SJSA1 (cell line): ENCODE measurements at places on chromosomes 11 and 22. TPM values are rescaled to one million over a fixed set of nuclear protein-coding genes. Genes with fewer than 3 reads are reported as not detected.

Gene PRAME
- 0.05 TPM in 1 of 2 replicates, not detected in the other for total RNA-seq

DNA sequence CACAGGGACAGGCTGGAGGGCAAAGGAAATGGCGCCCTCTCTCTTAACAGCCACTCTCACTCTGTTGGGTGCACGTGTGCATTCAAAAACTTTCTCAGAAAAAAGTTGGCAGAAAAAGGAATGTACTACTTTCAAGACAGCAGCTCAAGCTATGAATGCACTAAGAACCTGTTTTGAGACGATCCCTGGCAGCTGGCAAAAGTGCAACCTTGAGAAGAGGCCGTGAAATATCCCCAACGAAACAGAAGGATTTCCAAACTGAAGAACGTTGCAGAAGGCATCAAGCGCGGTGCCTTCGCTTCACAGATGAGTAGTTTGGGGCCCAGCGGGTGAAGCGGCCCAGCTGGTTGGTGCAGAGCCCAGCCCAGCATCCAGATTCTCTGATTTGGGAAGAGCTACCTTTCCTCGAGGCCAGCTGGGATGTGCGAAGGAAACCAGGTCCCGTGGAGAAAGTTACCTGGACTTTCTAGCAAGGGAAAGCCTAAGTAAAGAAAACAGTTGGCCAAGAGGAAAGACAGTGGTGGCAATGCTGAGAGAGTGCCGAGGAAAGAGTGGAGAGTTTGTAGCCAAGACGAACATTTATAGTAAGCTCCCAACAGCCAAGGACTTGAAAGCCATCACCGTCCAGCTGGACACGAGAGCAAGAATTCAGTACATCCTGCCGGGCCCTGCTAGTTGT is 16.3 kb downstream of the IFT27 start:
- DNase-seq: no peak

DNA sequence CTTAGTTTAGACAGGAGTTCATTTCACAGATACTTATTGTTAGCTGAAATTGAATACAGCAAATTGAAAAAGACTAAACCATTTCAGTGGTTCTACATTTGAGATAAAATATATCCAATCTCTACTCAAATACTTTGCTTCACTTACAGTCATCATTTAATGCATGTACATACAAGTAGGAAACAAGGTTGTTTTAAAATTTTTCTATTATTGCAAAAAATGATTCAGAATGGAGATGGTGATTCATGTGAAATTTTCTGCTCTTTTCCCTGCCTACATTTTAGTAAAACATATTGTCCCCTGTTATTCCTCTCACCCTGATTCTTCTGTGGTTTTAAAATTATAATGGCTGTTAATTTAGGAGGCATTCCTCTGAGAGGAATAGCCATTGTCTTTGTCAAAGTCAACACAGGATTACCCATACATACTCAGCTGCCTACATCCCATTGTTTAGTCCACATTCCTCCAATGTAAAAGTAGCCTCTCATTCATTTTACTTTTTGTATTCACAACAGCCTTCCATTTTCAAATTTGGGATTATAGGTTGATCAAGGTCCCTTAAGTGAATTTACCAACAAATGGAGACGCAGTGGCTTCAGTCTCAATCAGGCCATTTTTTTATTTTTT is 60.1 kb downstream of the TRPC6 start:
- no peak for DNase-seq

GRCh38 chr11:111631666-111632039 is 29.4 kb downstream of the SIK2 start:
- peak; percentile 66 for DNase-seq

Gene KCTD21
- 2.1 and 5.7 TPM in 2 replicates for total RNA-seq

Gene SLC43A3
- 49.5 and 62.2 TPM in 2 replicates for total RNA-seq

- no peak for DNase-seq
Observed at GRCh38 chr11:44531636-44532035, 33.8 kb upstream of the CD82 start.

GRCh38 chr11:774873-775592 is 2.3 kb downstream of the GATD1 start:
- no peak for DNase-seq

Gene TTC38
- 47.1 and 58.1 TPM in 2 replicates for total RNA-seq

DNA sequence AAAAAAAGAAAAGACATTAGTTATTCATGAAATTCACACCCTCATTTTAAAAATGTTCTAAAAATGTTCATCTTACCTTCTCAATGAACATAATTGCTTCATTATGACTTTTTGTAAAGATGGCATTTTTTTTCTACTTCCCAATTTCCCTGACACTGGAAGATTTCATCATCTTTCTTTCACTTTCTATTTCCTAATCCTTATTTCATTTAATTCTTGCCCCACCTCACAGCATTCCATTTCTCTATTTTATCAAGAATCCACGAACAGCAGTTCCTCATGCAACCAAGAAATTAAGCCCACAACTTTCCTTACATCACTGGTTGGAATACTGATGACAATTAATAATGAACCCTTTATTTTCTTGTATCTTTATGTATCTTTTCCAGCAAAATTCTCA is 1.9 kb downstream of the PATL1 start:
- DNase-seq: no peak

Gene ZFTA
- 28.7 and 29.5 TPM in 2 replicates for total RNA-seq

- DNase-seq: no peak
Observed at GRCh38 chr11:26858098-26858497, 135.8 kb upstream of the FIBIN start.

GRCh38 chr11:94525546-94526324 is 13.5 kb downstream of the C11orf97 start:
- DNase-seq: peak; percentile 27

DNA sequence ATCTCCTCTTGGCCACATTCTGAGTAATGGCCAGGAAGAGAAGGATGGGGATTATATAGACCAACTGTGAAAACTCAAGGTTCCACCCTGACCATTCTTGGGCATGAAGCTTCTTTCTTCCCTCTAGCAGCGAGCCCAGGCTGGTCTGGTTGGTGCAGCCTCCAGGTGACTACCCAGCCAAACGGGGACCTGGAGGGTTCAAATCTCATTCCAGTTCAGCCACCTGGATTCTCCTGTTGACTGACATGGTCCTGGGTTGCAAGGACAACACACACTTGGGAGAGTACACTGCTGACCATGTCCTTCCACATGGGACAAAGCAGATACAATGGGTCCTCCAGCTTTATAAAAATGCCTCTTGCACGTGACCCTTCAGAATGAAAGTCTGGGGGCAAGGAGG is 67.0 kb downstream of the SHANK2 start:
- DNase-seq: no peak

GRCh38 chr11:131389582-131389981 is 19.2 kb downstream of the NTM start:
- no peak for DNase-seq

DNA sequence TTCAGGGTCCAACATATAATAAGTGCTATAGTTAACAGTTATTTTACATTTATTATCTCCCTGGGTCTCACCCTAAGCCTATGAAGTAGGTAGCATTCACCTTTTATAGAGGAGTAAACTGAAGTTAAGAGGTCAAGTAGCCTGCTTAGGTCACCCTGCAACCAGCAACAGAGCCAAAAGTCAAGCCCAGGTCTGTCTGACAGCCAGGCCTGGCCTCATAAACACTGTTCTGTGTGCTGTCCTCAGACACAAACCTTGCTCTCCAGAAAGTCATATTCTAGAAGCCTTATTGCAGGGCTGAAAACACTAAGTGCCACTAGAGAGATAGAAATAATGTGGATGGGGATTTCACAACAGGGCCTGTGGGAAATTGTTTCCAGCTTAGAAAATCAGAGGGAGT is 59.3 kb downstream of the BDNF start:
- no peak for DNase-seq

Gene TIGD3
- total RNA-seq: 0.25 TPM in 1 of 2 replicates, not detected in the other

Gene MPZL2
- not detected in 2 replicates for total RNA-seq

GRCh38 chr11:47887910-47888569 is 39.9 kb upstream of the NUP160 start:
- DNase-seq: no peak

GRCh38 chr22:24848559-24849168 is 42.7 kb downstream of the SGSM1 start:
- no peak for DNase-seq

DNA sequence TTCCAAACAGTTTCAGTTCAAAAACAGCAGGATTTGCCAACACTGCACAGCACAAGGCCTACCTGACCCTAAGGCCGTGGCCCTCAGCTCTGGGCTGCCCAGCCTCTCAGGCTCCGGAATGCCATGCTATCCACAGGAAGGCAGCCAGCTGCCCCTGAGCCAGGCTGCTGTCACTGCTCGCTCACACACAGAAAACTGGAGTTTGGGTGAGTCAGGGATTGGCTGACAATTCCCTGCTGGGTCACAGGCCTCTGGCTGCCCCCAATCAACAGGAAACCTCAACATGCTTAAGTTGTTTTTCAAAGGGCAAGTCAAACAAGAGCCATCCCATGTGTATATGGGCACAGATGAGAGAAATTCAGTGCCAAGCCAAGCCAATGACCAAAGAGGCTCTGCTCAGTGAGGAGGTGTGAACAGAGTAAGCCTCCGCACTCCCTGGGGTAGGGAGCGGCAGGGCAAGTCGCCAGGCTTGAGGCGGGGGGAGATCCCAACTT is 50.2 kb downstream of the RPL27A start:
- peak; percentile 44 for DNase-seq

Gene H19
- total RNA-seq: not detected in 2 replicates

GRCh38 chr11:61042961-61043540 is 59.2 kb upstream of the CD5 start:
- DNase-seq: no peak

Gene FREY1
- 0.21 TPM in 1 of 2 replicates, not detected in the other for total RNA-seq

- peak; percentile 70 for DNase-seq
Observed at GRCh38 chr11:40293655-40294348, 1165.7 kb downstream of the LRRC4C start.

Gene YPEL4
- total RNA-seq: not detected in 2 replicates

Gene DEUP1
- total RNA-seq: not detected in 2 replicates

GRCh38 chr11:31424652-31425051 is 55.0 kb downstream of the DNAJC24 start:
- no peak for DNase-seq

GRCh38 chr11:86749821-86750401 is 50.4 kb upstream of the PRSS23 start:
- DNase-seq: no peak

Gene ZNF214
- not detected in 2 replicates for total RNA-seq

Gene CFAP300
- total RNA-seq: 2.1 and 4.2 TPM in 2 replicates

Gene DRD4
- not detected in 2 replicates for total RNA-seq

DNA sequence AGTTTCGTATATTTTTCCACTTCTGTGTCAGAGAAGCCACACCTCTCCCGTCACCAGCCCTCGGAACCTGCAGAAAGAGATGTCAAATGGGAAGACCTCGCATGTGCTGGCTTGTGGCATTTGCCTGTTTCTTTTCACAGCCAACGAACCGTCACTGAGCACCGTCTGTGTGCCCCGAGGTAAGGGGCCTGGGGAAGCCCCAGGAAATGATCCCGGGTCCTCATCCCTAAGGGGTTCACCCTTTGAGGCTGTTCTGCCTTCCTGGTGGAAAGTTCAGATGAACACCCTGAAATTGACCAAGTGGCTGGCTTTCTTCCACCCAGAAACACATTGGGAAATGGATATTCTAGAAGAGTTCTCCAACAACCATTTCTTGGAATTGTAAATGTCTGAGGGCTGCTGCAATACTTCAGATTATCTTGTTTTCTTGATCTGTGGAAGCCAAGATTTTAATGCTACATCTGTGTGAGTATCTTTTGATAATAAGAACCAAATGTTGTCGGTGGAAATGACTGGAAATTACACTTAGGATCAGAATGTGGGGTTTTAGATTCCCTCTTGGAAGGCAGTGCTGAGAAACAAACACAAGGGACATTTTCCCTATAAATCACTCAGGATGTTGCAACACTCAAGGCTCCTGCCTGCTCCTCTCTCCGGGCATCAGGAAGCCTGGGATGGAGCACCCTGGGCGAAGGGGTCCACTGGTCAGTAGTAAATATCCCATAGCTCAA is 37.6 kb downstream of the RIBC2 start:
- no peak for DNase-seq

Gene BEST1
- 0.74 TPM in 1 of 2 replicates, not detected in the other for total RNA-seq
